ENCODE measurements at places on chromosomes 13 and 19.

- DNase-seq: no peak
These were observed 2.9 kb upstream of the HOOK2 start for GRCh38 chr19:12778017-12778904.

DNA sequence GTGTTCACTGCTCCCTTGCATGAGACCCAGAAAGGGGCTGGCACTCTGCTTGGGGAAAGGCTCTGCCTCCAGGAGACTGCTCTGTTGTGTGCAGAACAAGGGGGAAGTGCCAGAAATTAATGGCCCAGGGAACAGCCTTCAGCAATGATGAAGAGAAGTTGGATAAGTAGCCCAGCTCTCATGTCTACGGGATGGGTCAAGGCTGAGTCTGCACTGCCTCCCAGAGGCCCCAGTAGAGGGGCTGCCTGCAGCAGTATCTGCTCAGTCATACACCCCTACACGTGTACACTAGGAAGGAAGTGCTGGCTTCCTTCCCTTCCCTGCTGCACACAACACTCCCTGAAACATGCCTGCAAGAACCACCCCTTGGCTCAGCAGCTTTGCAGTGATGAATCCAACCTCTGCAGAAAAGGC is 54.6 kb upstream of the URI1 start:
- no peak for DNase-seq

DNA sequence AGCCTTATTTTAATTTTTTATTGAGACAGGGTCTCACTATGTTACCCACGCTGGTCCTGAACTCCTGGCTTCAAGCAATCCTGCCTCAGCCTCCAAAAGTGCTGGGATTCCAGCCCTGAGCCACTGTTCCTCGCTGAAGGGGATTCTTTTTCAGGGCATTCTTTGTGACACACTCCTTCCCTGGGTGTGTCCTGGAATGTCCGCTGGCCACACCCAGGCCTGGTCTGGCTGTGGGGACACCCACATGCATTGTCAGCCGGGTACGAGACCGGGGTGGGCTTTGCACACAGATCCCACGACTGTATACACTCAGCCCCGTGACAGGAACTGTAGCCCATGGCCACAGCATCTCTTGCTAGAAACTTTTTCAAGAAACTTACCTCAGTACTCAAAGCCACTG is 34.4 kb upstream of the GATAD2A start:
- no peak for DNase-seq

- no peak for DNase-seq
These were observed 4.5 kb downstream of the NAA16 start for GRCh38 chr13:41315443-41316047.

GRCh38 chr19:18436671-18437490 is 1.1 kb downstream of the ISYNA1 start:
- DNase-seq: no peak

- no peak for DNase-seq
These were observed 1447.3 kb upstream of the MIR17HG start for GRCh38 chr13:89900104-89900765.

- no peak for DNase-seq
These were observed 18.5 kb downstream of the BRSK1 start for GRCh38 chr19:55302318-55302703.

GRCh38 chr19:8965887-8966286 is 44.3 kb downstream of the MUC16 start:
- DNase-seq: no peak

All from NCI-H187 treated with DMSO at 0.1 percent for 48 hours (cell line).